ENCODE measurements at places on chromosomes 1 and 21.

DNA sequence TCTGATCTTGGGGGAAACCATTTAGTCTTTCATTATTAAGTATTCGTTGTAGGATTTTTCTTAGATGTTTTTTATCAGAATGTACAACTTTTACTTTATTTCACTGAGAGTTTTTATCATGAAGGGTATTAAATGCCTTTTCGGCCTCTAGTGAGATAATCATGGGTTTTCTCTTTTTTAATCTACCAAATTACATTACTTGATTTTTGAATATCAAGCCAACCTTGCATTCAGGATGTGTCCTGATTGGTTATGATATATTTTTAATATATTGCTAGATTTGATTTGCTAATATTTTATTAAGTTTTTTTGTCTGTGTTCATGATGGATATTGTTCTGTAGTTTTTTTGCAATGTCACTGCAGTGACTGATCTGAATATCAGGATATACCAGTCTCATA lies 9.4 kb downstream of the NUF2 start:
- no peak for DNase-seq

DNA sequence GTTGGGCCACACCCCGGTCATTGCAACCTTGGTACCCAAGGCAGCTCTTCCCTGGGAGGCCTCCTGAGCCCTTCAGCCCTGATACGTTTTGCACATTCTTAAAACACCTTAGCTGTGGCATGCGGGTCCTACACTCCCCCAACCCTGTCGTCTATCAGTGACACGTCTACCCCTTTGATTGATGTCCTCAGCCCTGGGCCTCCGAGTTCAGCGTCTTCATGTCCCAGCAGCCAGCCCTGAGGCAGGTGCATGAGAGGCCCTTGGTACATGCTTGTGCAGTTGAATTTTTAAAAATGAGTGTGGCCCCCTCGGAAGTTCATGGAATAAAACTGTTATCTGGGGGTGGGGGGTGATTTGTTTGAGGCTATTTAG lies 38.9 kb upstream of the ADARB1 start:
- DNase-seq: no peak

GRCh38 chr1:25672763-25673409 lies 56.3 kb downstream of the MAN1C1 start:
- no peak for DNase-seq

DNA sequence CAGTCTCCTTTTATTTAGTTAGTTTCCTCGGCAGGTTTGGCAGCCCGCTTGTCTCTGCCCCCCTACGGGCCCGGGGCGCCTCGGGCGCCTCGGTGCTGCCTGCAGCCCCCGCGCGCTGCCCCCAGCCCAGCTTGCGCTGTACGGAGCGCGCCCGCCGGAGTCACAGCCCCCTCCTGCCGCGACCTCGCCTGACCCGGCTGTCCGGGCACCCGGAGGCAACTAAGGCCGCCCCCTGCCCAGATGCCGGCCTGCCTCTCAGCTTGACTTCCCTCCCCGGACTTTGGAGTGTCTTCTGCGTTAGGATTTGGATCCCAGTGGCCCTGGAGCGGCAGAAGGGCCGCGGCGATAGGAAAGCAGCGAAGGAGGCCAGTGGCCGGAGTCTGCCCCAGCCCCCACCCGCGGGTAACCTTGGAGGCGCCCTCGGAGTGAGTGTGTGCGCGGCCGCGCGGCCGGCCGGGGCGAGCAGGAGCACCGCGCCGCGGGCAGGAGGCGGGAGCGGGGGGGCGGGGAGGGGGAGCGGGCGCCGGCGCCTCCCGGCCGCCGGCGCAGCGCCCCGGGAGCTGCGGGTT lies 7.6 kb downstream of the CDKN2C start:
- DNase-seq: no peak

GRCh38 chr1:26761217-26761616 lies 26.5 kb upstream of the PIGV start:
- DNase-seq: no peak

DNA sequence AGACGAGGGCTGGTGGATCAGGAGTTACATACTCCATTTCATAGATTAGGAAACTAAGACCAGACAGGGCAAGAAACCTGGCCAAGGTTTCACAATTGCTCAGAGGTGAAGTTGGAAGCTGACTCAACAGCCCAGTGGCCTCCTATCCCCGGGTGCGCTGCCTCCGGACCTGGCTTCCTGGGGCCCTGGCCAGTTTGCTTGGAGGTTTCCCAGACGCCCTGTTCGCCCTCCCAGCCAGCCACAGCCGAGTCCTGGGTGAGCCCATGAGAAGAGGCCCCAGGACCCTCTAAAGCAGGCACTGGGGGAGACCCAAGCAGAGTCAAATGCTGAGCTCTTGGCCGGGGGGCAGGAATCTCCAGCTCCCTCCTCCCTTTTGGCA lies 180.1 kb downstream of the ZBTB18 start:
- no peak for DNase-seq

Data from hematopoietic multipotent progenitor cell (in vitro differentiated cells).